Right renal pelvis (tissue), 4 donors: ENCODE measurements at places on chromosomes 1 and 21. TPM values are rescaled to one million over a fixed set of nuclear protein-coding genes. Genes with fewer than 3 reads are reported as not detected.

The EEIG2 gene
- polyA plus RNA-seq: 19.8 TPM

The UTS2 gene
- not detected for polyA plus RNA-seq

The MUTYH gene
- 31.2 TPM for polyA plus RNA-seq

The C1orf94 gene
- polyA plus RNA-seq: not detected

The THEMIS2 gene
- polyA plus RNA-seq: 2.8 TPM

The AKNAD1 gene
- polyA plus RNA-seq: 0.08 TPM

The PRKCZ gene
- 34.7 TPM for polyA plus RNA-seq

The SLC1A7 gene
- polyA plus RNA-seq: 0.12 TPM

The ZNF670 gene
- polyA plus RNA-seq: 10.4 TPM

The C1QB gene
- polyA plus RNA-seq: 10.9 TPM

The RIMS3 gene
- 1.8 TPM for polyA plus RNA-seq

The MPL gene
- polyA plus RNA-seq: 0.56 TPM

The POMGNT1 gene
- polyA plus RNA-seq: 77.1 TPM

The RNU1-4 gene
- not detected for polyA plus RNA-seq

The BCL2L15 gene
- 0.58 TPM for polyA plus RNA-seq

The PIGR gene
- polyA plus RNA-seq: 1.4 TPM
